ENCODE measurements at places on chromosomes 3 and 15.

DNA sequence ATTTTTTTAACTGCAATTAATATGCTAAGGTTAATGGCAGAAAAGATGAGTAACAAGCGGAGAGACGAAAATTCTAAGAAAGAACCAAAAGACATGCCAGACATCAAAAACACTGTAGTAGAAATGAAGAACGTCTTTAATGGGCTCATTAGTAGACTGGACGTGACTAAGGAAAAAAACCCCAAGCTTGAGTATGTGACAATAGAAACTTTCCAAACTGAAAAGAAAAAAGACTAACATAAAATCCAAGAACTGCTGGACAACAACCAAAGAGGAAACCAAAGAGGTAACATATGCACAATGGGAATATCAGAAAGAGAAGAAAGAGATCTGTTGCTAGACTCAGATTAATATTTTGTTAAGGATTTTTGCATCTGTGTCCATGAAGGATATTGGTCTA, 94.6 kb upstream of the SETMAR start:
- no peak for DNase-seq

- DNase-seq = no peak
These were observed 13.6 kb upstream of the CSK start for GRCh38 chr15:74768099-74768770.

GRCh38 chr3:13705051-13705450, 156.1 kb downstream of the FBLN2 start:
- no peak for DNase-seq

DNA sequence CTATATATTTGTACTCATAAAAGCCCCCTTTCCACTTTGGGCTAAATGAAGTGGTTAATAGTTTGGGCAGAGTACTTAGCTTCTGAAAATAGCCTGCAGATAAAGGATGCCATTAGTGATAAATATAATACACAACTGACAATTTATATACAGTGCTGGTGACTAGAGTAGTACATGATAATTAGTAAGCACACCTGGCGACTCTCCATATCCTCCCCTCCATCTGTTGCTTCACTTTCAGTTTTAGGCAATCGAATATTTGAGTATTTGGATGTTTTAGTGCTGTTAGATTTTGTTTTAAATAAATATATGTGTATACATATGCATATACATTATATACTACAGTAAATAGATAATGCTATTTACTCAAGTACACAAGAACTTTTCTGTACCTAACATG, 35.9 kb upstream of the CHMP2B start:
- no peak for DNase-seq

DNA sequence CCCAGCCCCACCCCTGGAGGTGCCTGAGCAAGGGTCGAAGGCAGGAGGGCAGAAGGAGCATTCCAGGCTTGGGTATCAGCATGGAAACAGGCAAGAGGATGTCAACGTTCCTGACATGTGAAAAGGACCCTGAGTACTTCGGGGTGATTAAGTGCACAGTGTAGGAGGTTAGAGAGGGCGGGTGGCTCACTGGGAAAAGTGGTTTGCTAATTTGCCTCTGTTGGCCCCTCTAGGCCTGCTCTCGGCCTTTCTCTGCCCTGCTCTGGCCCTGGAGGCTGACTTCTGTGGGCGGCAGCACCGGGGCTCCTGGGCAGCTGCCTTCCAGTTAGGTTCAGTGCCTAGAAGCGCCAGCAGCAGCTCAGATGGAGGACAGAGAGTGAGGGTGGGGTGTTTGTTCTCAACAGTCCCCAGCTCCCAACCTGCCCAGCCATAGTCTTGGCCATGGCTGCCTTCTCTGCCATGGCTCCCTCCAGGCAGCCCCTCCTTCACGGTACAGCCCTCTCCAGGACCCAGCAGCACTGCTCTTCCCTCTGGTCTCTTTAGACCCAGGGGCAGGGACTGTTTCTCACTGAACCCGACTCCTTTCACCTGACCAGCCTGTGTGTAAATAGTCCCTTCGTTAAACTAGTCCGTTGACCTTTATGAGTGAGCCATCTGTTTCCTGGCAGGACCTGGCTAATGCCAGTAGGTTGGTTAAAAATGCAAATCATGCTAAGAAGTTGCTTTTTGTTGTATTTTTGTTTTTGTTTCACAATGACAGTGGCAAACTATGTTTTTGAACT, 107.1 kb upstream of the TPM1 start:
- DNase-seq = no peak

GRCh38 chr15:64836023-64836536, 5.6 kb upstream of the PLEKHO2 start:
- DNase-seq = no peak

DNA sequence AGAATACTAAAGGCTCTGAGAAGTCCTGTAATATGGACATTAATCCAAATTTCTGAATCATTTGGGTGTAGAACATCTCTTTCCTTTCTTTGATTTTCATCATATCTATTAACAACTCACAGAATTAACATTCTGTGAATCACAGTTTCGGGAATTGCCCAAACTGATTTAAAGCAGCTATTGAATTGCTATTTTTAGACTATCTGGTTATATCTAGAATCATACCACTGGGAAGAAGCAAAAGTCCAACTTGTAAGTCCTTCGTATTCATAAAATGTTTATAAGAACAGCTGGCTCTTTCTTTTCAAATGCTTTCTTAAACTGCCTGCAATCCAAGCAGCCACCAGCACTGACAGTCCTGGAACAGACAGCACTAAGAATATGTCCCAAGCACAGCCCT, 733.0 kb downstream of the NTRK3 start:
- no peak for DNase-seq

- no peak for DNase-seq
These were observed 19.3 kb downstream of the SFMBT1 start for GRCh38 chr3:53026382-53027162.

DNA sequence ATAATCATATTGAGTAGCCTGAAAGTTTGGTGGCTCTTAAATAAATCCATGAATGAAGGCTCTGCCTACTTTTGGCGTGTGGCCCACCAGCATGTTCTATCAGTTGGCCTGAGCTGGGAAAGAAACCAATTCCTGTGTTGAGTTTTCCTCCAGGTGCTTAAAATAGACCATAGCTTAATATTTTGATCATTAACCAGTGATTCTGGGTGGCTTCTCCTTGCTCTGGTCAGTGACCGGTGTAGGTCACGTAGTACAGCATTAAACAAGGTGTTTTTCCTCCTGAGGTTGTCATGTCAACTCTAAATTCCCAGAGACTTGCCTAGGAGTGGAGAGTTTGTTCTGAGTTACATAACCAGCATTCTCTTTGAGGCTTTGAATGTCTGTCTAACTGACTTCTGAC, 1.3 kb downstream of the HHLA2 start:
- no peak for DNase-seq

- no peak for DNase-seq
These were observed 985.7 kb downstream of the NSUN3 start for GRCh38 chr3:95048564-95048963.

DNA sequence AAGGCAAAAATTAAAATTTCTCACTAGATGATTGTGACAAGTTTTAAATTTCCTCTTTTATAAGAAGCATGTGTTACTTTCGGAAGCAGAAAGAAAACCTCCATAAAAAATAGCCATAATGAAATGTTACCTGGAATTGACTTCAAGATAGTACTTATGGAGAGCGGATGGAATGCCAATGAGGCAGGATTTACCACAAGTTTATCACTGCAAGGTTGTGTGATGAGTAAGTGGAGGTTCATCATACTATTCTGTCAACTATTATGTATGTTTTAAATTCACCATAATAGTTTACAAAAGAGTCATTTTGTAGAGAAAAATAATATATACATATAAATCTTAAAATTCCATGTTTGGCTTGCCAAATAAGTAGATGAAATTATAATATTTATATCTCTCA, 230.3 kb downstream of the SCAPER start:
- no peak for DNase-seq

GRCh38 chr3:18122264-18122663, 302.9 kb downstream of the SATB1 start:
- DNase-seq = no peak

GRCh38 chr3:129732200-129732876, 125.9 kb upstream of the PLXND1 start:
- no peak for DNase-seq

DNA sequence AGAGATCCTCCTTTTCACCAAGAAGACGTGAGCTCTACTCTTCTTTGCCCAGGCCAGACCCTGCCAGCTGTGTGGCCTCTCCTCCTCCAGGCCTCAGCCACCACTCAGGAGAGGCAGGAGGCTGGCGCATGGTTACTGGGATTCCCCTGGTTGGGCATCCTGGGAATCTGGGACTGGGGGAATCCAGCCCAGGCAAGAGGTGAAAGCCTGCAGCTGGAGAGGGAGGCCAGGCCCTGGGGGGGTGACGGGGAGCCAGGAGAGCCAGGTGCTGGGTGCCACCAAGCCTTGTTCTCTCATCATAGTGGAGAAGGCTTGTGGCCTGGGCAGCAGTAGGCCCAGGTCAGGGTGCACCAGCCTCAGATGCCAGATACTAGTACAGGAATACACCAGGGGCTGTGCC, 6.2 kb downstream of the CCDC9B start:
- DNase-seq = no peak

DNA sequence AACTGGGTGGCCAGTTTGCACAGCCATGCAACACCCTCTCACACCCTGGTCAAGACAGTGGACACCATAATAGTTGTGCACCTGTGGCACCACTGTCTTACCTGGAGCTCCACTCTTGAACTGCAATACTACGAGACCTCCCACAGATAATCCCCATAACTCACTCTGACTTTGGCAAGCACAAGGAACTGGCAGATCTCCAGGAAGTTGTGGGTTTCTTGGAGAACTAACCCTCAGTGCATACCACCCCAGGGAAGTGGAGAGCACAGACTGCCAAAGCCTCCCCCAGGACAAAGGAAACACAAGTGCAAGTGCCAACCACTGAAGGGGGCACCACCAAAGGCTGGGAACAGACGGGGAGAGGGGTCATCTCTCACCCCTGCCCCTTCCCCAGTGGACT, 318.6 kb downstream of the SUCLG2 start:
- no peak for DNase-seq

GRCh38 chr15:80234883-80235282, 17.1 kb downstream of the CTXND1 start:
- peak; percentile 17 for DNase-seq

- DNase-seq = no peak
These were observed 200.6 kb downstream of the CADM2 start for GRCh38 chr3:85159376-85159775.

DNA sequence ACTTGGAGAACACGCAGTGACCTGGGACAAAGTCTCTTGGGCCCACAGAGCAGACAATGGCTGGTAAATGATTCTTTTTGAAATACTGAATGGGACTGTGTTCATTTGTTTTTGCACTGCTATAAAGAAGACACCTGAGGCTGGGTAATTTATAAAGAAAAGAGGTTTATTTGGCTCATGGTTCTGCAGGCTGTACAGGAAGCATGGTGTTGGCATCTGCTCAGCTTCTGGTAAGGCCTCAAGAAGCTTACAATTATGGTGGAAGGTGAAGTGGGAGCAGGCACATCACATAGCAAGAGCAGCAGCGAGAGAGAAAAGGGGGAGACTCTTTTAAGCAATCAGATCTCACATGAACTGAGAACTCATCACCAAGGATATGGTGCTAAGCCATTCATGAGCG, 321.6 kb downstream of the THSD4 start:
- no peak for DNase-seq

GRCh38 chr15:60390231-60390630, 7.6 kb downstream of the ANXA2 start:
- DNase-seq = no peak

GRCh38 chr3:182941719-182942118, 38.6 kb downstream of the DCUN1D1 start:
- no peak for DNase-seq

DNA sequence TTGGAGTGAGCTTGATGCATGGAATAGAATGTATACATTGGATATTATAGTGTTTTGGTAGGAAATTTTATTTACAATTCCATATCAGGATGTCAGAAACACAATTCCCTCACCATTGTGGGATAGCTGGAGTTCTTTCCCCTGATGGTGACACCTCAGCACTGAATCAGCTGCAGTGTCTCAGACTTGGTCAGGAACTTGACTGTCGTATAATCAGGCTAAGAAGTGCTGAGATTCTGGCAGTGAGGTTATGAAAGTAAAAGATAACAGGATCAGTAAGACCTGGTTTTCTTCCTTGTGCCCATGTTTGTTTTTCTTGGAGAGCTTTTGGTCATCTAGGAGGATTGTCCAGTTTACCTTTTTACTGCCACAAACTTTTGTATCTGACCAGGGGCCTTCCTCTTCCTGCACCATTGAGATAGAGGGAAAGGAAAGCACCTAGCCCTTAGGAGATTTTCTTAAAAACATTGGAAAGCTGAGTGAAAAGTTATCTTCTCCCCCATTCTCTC, 27.3 kb upstream of the ST3GAL6 start:
- peak; percentile 40 for DNase-seq

- no peak for DNase-seq
These were observed 39.6 kb downstream of the MAP3K13 start for GRCh38 chr3:185402561-185402960.

- DNase-seq = no peak
These were observed 9.2 kb downstream of the VILL start for GRCh38 chr3:37999836-38000235.

GRCh38 chr15:52256366-52256765, 39.2 kb downstream of the MYO5C start:
- DNase-seq = peak; percentile 78

GRCh38 chr15:92071045-92071634, 217.6 kb downstream of the SLCO3A1 start:
- no peak for DNase-seq

DNA sequence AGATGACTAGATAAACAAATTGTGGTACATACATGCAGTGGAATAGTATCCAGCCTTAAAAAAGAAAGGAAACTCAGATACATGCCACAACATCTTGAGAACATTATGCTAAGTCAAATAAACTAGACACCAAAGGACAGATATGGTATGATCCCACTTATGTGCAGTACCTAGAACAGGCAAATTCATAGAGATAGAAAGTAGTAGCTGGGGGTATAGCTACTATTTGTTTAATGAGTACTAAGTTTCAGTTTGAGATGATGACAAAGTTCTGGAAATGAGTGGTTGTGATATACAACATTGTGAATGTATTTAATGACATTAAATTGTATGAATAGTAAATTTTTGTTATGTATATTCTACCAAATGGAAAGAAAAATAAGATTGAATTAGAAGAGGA, 477.2 kb upstream of the CFAP20DC start:
- no peak for DNase-seq

DNA sequence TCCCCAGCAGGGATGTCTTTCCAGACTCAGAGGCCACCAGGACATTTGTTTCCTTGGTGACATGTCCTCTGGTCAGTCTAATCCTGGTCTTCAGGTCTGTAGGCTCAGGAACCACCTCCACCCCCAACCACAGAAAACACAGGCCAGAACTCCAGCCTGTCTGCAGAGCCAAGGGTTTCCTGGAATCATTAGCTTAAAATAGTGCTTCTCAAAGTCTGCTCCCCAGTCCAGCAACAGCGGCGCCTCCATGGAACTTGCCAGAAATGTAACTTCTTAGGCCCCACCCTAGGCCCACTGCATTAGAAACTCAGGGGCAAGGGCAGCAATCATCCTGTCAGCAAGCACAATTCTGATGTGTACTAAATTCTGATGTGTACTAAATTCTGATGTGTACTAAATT, 20.0 kb downstream of the SLC28A1 start:
- no peak for DNase-seq

All from kidney capillary endothelial cell (primary cell).